ENCODE measurements at places on chromosomes 2 and 18.
A peak's percentile ranks its signal among the peaks of the same experiment; 100 is the strongest.

DNA sequence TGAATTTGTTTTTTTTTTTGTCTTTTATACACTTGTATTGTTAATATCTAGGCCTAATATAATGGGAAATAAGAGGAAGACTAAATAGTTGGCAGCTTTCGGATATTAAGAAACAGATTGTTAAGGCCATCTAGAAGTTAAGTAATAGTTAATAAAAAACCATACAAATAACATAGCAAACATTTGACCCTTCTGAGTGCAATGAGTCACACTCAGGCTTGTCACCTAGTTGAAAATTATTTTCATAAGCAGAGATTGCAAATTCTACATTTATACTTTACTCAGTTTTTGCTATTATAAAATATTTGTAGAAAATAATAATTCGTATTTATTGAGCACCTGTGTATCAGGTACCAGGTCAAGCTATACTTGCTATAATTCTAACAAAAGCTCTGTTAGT lies 2.4 kb downstream of the NUP35 start:
- DNase-seq = no peak

DNA sequence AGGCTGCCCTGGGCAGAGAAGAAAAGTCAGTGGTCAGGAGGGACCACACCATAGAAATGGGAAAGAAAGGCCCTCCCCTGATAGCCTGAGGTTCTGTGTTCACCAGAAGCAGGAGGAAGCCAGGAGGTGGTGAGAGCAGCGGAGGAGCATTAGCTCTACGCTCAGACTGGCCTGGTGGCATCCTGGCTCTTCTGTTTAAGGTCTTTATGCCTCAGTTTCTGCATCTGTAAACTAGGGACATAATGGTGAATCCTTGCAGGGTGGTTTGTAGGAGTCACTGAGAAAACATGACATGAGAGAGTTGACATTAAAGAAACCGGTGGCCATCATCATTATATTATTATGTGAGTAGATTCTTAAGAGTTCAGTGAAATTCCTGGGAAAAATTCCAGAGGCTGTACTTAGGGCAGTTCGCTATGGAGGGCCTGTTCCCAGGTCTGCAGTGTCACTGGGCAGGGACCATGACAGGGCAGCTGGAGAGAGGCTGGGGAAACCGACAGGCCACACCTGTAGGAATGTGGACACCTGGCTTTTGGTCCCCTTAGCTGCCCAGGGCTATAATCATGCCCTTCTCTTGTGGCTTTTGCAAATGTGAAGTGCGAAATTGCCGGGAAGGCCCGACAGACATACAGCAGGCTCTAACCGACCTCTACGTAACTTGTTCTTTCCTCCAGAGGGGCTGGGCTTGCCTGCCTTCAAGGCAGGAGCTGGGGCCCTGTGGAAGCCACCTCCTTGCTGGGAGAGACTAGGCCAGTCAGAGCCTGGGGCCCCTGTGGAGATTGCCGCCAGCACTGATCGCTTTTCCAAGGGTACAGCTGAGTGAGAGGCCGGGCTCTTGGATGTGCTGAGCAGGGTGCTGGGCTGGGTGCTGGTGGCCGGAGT lies 31.0 kb downstream of the GLI2 start:
- no peak for DNase-seq

GRCh38 chr2:163692081-163692480 lies 43.7 kb downstream of the FIGN start:
- DNase-seq = no peak

- DNase-seq = no peak
These were observed 176.3 kb downstream of the ALPK2 start for GRCh38 chr18:58452454-58453166.

DNA sequence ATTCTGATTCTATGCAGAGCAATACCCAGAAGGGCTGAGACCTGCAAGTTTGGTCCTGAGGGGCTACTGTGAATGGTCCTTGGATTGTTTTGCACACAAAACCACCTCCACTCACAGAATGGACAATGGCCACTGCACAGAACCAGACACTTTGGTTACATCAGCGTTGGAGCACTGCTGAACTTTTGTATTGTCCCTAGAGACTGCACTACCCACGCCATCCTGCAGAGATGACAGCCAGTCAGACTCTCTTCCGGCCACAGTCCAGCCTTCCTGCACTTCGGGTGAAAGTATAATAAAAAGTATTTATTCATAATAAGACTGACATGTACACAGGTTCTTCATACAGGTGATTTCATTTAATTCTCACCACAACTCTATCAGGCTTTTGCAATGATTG lies 35.7 kb downstream of the CELF4 start:
- no peak for DNase-seq

- peak; percentile 32 for DNase-seq
These were observed 52.7 kb downstream of the ATP9B start for GRCh38 chr18:79121746-79122474.

GRCh38 chr2:237616373-237616733 lies 11.0 kb upstream of the LRRFIP1 start:
- DNase-seq = no peak

DNA sequence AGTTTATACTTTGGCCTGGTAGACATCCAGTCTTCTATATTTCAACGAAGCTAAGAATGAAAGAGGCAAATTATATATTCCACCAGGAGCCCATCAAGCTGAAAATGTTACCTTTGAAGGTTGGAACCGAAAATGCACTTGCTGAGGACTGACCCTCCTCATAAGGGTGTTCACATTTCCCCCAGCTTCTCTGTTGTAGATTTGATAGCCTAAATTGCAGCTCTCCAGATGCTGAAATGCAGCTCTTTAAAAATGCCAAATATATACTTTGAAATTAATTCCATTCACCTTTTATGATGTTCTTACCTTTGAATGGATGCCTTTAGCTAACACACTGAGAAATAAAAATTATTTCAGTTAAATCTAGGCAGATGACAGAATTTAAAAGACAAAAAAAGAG lies 1.8 kb upstream of the FIGN start:
- no peak for DNase-seq

GRCh38 chr2:74428675-74429074 lies 7.1 kb downstream of the WDR54 start:
- DNase-seq = no peak

- no peak for DNase-seq
These were observed 137.0 kb downstream of the UBE2E3 start for GRCh38 chr2:181117206-181117925.

- DNase-seq = no peak
These were observed 481.4 kb upstream of the CDH7 start for GRCh38 chr18:65269375-65269774.

DNA sequence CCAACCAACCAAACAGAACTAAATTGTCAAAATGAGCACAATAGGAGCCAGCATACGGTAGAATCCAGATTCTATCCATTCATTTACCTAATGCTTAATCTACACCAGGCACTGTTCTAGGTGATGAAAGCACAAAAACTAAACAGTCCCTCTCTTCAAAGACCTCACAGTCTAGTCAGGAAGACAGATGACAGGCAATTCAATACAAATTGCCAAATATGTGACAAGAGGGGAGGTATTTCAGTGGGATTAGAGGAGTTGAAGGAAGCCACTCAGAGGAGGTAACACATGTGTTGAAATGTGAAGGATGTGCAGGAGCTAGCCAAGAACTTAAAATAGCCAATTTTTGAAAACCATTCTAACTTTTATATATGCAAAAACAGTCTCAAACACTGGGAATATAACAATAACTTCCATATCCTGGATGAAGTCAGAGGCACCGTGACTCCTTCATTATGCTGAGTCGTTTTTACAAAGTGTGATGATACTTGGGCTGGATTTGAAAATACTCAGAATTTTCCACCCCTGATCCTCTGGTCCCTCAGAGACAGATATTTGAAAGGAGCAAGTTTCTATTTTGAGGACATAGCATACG lies 204.9 kb downstream of the PID1 start:
- no peak for DNase-seq

DNA sequence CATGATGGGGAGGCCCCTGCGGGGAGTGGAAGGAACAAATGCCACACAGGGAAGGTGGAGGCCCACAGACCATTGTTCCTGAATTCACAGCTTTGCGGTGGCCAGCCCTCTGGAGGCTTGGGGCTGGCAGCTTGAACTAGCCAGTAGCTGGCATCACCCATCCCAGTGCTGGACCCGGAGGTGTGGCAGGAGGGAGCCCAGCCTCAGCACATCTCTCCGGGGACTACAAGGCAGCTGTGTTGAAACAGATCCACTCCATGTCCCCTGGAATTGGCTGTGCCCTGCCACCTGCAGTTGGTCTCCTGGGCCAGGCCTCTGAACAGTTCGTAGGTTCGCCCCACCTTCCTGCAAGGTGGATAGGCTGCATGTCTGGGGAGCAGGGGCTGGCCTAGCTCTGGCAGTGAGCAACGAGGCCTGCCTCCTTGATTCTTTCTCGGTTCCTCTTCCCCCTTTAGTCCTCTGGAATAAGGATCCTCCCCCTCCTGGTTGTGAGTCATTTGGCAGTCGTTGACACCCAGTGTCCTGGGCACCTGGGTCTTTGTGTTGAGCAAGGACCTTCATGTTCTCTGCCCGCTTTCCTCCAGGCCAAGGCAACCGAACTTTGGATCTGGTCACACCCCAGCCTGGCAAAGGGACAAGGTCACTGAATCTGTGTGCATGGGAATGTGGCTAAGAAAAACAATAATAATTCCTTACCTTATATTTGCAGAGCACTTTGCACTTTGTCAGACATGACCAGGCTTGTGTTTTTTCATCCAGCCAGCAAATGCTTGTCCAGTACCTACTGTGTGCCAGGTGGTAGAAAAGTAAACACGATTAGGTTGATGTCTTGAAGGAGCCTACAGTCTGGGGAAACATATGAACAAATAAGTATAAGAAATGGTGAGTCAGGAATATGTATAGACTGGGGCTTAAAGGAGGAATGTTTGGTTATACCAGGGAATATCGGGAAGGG lies 55.0 kb upstream of the MCFD2 start:
- DNase-seq = no peak

GRCh38 chr18:45014047-45014501 lies 333.4 kb downstream of the SETBP1 start:
- peak; percentile 77 for DNase-seq

GRCh38 chr2:216300906-216301305 lies 71.4 kb downstream of the MARCHF4 start:
- DNase-seq = no peak

DNA sequence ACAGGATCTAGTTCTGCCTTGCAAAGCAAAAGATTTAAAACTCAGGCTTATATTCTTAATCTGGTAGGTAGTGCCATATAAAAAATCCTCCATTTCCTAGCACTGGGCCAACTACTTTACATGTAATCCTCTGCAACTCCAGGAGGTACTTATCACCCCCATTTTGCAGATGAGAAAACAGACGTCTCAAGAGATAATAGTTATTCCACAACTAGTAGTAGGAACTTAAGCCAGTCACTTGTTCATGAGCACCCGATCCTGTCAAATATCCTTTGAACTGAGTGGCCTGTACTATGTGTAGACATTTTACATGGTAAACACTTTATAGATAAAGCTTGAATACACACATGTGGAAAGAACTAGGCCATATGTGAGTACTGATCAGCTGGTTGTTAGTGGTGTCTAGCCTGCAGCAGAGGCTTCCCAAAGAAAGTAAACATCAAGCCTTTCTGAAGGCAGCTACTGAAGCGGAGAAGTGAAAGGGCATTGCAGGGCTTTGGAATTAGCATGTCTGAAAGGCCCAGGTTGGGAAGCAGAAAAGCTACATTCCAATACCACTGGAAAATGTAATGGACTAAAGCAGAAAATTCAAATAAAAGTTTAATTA lies 48.0 kb downstream of the NAB1 start:
- no peak for DNase-seq

DNA sequence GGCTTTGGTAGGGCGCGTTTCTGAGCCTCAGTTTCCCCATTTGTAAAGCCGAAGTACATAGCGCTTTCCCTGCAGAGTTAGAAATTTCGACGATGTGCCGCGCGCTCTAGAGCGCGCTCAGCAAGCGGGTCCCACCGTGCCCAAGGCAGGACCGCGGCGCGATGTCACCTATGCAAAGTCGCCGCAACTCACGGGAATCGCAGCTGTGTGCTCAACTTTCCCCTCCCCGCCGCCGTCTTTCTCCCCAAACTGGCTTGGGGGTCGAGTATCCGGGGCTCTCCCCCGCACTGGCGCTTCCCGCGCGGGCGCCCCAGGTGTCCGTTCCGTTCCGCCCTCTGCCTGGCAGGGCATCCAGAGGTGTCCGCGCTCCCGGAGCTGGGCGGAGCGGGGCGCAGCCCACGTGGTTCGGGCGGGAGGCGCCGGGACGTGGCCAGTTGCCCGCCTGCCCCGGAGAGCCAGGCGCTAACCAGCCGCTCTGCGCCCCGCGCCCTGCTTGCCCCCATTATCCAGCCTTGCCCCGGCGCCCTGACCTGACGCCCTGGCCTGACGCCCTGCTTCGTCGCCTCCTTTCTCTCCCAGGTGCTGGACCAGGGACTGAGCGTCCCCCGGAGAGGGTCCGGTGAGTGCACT lies at the start of gene MLPH:
MLPH (plus strand) TSS at position 433 of the 630 bp plus-strand sequence. CDS start 6,176 bp downstream, outside the sequence.
- no peak for DNase-seq

DNA sequence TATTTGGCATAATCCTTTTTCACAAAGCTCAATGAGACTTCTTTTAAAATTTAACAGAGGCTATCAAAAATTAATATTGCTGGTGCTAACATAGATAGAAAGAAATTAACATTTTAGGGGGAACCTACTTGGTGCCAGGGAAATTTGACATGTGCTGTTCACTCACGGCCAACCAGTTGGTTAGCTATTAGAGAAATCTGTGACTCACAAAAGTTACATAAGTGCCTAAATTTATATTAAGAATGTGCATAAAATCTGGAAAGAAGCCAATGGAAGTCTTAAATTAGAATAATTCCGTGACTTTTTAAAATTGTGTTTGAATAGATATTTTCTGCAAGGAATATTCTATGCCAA lies 184.3 kb upstream of the MAP2 start:
- DNase-seq = no peak

GRCh38 chr2:6186332-6187151 lies 494.4 kb downstream of the SOX11 start:
- DNase-seq = peak; percentile 84

- no peak for DNase-seq
These were observed 110.4 kb downstream of the ANKRD44 start for GRCh38 chr2:197200051-197200761.

- DNase-seq = no peak
These were observed 63.9 kb upstream of the PHLPP1 start for GRCh38 chr18:62651276-62652056.

DNA sequence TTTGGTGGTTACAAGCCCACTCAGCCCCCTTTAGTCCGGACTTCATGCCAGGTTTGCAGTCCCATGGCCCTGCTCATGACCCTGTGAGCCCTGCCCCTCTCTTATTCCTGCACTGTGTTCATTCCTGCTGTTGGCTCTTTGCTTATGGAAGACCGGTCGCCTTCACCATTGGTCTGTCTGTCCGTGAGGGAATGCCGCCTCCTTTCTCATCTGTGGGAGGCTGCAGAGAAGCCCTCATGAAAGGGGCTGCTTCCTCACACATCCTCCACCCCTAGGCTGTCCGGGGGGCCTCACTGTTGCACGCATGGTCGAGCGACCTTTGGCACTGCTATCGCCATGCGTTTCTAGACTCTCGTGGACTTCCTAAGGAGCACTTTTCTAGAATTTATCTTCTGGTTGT lies 16.3 kb downstream of the SH3RF3 start:
- no peak for DNase-seq

- DNase-seq = no peak
These were observed 337.7 kb downstream of the ALK start for GRCh38 chr2:29583548-29584156.

Measured in non-pigmented ciliary epithelial cell (primary cell).